NCI-H2081 (cell line): ENCODE measurements at places on chromosomes 3 and 15.
A peak's percentile ranks its signal among the peaks of the same experiment; 100 is the strongest.

DNA sequence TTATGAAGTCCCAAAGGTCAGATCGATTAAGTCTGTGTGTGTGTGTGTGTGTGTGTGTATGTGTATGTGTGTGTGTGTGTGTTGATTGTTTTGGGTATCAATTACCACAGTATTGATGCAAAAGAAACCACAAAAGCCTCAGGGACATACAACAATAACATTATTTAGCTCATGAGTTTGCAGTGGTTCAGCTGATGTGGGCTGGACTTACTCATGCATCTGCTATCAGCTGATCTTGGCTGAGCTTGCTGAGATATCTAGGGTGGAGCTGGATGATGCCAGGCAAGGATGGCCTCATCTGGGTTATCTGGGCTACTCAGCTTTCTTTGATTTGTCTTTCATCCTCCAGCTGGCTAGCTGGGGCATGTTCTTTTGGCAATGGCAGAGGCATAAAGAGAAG is 82.4 kb upstream of the PRR23C start:
- DNase-seq = no peak

DNA sequence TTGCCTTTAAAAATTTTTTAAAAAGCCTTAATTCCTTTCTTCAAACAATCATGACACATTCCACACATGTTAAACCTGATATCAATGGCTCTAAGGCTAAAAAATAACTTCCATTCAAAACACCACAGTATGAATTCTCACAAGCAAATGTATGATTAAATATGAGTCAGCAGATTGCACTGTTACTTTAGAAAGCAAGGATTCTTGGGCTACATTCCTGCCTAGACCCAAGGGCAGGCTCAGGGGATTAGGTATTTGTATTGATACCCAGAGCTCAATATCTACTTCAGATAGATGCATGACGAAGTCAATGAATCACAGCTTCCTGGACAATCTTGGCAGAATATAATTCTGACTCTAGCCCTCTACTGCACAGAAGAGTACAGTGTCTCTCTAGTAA is 65.7 kb downstream of the RARB start:
- DNase-seq = no peak

GRCh38 chr3:47409688-47410416 is 29.0 kb downstream of the PTPN23 start:
- DNase-seq = no peak

GRCh38 chr3:187919048-187919447 is 173.8 kb upstream of the BCL6 start:
- DNase-seq = no peak

DNA sequence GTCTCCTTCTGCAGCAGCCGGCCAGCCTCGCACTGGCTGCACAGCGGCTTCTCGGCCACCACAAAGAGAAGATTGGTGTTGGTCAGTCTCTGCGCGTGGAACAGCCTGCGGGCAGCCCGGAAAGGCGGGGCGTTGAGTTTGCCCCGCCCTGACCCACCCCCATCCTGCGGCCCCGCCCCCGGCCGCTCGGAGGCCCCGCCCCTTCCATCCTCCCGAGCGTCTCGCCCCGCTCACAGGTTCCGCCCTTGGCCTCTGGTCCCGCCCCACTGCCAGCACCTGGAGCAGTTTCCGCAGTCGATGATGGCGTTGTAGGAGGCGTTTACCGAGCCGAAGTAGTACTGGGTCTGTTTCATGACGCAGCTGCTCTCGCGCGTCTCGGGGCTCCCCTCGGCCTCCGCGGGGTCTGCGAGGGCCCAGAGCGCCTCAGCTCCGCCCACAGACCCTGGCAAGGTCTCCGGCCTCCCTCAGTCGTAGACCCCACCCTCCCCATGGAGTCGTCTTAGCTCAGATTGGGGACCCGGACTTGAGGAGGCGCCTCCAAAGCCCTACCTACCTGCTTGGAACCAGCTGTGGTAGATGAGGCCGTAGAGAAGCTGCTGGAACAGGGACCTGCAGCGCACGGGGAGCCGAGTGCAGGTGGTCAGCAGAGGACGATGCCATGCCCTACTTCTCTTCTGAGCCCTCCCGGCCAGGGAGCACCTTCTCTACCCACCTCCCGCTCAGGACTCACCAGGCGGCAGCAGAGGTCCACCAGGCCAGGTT is 5.9 kb upstream of the TMEM115 start:
- peak; percentile 77 for DNase-seq

DNA sequence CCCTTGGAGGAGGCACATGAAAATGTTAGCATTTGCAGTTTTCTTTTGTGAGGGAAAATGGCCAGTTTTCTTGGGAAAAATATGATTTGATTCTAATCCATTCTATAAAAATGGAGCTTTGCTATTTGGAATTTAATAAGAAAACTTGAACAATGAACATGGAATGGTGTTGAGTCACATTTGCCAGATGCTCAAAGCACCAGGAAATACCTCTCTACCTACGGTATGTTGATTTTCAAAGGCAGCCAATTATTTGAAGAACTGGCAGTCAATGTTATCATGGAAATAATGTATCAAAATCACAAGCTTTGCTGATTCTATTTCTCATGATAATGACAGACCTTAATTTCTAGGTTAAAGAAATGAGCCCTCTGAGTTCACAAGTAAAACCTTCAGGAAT is 14.9 kb downstream of the NME9 start:
- no peak for DNase-seq

- no peak for DNase-seq
Measured at GRCh38 chr15:78730955-78731354, 80.3 kb downstream of the ADAMTS7 start.

DNA sequence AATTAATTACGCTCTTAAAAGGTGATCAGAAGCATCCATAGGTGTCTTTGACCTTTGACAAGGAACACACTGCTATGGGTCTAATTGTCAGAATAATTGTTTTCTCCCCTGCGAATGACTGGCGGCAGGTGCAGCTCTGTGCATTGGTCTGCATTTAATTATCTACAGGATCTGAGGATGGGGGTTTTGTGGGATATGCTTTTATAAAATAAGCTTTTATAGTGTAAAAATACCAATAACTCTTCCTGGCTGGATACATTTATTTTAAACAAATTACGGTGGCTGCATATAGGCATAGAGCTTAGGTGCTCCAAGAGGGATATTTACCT is 201.6 kb upstream of the RGMA start:
- no peak for DNase-seq

DNA sequence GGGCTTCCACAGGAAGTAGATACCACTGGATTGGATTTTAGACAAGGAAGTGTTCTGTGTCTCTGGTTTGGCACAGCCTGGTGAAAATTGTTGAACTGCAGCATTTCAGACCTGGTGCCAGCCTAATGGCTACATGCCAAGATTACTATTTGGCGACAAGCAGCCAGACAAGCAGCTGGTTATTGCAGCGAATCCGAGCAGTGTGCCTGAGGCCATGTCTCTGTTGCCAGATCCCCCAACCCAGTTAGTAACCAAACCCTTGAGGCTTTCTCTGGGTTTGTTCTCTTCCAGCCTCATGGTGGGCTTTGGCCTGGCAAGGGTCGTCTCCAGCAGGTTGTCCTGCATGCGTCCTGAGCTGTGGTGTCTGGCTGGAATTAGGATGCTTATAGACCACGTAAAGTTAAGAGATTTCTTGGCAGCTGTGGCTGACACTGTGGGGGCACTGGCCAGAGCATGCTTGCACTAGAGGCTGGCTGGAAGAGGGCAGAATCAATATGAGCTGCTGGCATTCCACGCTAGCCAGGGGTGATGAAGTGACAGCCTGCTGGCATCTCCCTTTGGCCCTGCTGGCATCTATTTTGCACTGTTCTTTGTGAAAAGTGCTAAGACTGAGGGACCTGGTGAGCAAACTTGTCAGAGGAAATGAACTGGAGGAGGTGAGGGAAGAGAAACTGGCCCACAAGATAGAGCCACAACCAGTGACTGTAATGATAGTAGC is 172.6 kb downstream of the RBMS3 start:
- peak; percentile 32 for DNase-seq

- no peak for DNase-seq
Measured at GRCh38 chr3:64748244-64748904, 60.6 kb upstream of the ADAMTS9 start.

- DNase-seq = no peak
Measured at GRCh38 chr15:40358471-40359353, 693 bp downstream of the DISP2 start.

GRCh38 chr15:58467722-58468423 is 36.1 kb downstream of the LIPC start:
- no peak for DNase-seq

- no peak for DNase-seq
Measured at GRCh38 chr3:194931347-194931746, 245.7 kb downstream of the FAM43A start.

DNA sequence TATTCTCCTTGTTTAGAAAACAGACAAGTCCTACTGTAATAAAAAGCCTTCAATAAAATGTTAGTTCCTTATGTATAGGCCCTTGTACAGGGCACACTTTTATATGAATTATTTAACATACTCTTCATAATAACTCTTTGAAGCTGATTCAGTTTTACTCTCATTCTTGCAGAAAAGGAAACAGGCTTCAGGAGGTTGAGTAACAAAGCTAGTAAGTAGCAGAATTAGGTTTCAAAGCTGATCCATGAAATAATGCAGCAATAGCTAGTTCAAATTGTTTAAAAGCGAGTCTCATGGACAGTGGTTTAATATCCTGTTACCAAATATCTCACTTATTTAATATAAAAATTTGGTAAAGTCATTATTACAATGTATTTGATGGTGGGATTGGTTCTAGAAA is 25.0 kb downstream of the TCF12 start:
- no peak for DNase-seq

DNA sequence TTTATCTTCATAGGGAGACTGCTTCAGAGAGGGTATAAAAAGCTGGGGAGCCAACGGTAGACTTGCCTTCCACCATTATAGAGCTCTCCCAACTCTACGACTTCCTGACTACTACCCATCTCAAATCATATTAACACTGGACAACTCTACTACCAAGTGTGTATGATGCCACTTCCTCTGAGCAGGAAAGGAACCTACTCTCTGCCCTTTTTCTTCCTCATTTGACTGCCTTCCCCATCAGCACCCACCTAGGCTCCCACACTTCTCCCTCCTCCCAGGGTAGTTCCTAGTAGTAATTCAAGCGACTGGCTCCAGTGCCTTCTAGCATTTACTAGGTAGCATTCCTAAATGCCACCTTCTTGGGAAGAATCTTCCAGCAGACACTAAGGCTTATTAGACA is 24.5 kb upstream of the TBL1XR1 start:
- DNase-seq = no peak

DNA sequence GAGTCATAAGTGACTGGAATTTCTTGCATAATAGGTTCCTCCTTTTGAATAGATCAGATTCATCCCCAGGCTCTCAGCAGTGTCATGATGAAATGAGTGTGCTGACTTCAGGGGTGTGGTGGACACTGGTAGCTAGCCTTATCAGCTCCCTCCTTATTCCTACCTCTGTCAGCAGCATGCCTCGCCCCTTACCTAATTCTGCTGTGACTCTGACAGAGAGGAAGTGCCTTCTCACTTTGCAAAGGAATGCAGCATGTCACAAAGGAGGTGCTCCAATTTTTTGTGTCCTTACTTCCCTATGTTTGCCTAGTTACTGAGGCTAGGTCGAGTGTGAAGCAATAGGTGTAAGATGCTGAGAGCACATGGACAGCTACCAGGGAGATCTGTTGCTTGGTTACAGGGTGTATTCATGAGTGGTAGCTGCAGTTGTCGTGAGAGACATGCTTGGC is 90.6 kb downstream of the TNFAIP8L3 start:
- no peak for DNase-seq

DNA sequence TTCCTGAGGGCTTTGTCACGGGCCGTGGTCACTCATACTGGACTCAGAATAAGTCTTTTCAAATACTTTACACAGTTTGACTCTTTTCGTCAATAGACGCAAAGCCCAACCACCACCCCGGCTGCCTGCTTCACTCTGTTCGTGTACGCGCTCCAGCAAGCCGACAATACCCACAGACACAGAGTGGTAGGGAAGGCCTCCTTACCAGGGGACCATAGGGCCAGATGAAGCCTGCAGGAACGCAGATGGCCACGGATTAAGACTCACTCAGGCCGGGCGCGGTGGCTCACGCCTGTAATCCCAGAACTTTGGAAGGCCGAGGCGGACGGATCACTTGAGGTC is 29.7 kb downstream of the EFCAB12 start:
- no peak for DNase-seq

DNA sequence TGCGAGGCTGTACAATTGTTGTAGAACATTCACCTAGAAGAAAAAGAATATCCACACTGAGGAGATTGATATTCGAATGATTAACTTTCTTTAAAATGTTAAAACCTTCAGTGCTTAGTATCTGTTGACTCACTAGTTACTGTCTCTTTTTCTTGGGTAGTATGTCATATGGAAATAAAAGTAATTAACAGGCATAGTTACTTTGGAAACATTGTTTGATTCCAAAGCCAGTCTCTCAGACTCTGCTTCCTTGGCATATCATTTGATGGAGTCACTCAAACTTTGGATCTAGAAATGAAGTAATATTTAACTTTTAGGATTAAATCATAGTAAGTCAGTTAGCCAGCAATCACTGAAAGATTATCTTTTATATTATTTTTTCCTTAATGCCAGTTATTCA is 63.4 kb downstream of the MAP2K5 start:
- DNase-seq = no peak

- DNase-seq = no peak
Measured at GRCh38 chr15:81091889-81092558, 42.0 kb upstream of the CFAP161 start.

DNA sequence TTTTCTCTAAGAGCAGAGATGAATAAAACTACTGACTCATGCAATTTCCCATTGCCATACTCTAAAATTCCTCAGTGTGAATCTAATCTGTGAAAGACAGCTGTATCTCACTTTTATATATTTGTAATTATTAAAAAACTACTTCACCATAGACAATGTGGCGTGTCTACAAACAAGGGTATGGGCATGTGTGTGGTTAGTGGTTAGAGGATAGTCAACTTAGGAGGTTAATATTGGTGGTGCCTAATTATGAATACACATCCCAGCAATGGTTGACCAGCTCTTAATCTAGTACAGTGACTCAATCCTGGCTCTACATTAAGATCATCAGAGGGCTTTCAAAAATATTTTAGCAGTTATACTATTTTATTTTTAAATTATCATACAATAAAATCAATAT is 94.5 kb downstream of the GOLIM4 start:
- no peak for DNase-seq
